CD4-positive, alpha-beta T cell treated with Interleukin-12 subunit alpha and Interleukin-12 subunit beta, for 1 hour (primary cell): ENCODE measurements at places on chromosomes 1 and 21.
A peak's percentile ranks its signal among the peaks of the same experiment; 100 is the strongest.

- peak; percentile 6 for DNase-seq
These were observed at the start of gene KCNT2 for GRCh38 chr1:196608390-196609369. TSS of gene KCNT2 (minus strand) at chr1:196608440. CDS start at chr1:196608309, 131 bp downstream.

DNA sequence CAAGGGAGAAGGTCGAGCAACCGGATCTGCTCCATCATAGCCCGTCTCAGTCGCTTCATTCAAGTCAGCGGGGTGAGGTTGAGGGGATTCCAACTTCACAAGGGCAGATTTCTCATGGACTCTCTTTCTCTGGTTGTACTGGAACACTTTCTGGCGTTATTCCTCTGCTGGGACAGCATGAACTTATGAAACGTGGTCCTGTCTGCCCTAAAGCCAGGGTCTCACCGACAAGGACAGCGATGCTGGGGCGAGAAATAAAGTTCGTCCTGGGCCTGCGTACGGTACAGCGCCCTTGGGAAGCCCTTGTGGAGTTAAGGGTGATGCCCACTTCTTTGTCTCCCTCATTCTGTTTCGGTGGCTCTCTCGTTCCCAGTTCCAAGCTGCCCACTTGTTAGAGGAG is 1.3 kb upstream of the FLVCR1 start:
- DNase-seq, result no peak

DNA sequence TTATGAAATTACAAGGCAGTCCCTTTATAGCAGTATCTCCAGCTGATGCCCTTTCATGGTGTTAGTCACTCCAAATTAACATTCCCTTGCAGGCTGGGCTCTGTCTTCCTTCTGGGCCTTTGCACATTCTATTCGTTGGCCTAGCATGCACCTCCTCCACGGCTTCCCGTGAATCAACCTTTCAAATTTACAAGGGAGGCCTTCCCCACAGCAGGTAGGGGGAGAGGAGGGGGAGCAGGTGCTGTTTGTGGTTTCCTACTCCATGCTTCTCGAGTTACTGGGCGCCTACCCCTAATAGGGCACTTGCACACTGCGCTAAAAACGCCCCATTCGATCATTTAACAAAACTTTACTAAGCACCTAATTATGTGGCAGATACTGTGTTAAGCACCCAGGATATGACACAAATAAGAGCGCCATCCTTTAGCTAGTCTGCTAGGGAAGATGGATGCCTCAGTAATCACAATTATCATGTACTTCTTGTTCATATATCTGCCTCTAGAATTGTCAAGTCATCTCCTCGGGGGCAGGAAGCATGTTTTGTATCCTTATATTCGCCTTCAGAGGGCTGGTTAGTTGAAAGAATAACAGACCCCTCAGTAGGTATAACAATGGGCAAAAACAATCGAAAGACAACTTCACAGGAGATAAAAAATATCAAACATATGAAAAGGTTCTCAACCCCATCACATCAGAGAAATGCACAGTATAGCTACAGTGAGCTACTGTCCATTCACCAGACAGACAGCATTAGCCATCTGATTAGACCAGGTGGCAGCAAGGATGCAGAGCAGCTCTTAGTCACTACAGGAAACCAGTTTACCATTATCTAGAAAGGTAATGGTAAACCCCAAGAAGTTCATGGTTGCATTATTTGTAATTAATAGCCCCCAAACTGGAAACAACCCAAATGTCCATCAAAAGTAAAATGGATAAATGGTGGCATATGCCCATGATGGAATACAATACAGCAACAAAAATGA is 1.7 kb upstream of the ADAR start:
- DNase-seq, result peak; percentile 74

GRCh38 chr1:240031414-240031813 is 60.3 kb upstream of the FMN2 start:
- DNase-seq, result no peak

GRCh38 chr1:7755448-7755847 is 15.6 kb upstream of the VAMP3 start:
- no peak for DNase-seq

DNA sequence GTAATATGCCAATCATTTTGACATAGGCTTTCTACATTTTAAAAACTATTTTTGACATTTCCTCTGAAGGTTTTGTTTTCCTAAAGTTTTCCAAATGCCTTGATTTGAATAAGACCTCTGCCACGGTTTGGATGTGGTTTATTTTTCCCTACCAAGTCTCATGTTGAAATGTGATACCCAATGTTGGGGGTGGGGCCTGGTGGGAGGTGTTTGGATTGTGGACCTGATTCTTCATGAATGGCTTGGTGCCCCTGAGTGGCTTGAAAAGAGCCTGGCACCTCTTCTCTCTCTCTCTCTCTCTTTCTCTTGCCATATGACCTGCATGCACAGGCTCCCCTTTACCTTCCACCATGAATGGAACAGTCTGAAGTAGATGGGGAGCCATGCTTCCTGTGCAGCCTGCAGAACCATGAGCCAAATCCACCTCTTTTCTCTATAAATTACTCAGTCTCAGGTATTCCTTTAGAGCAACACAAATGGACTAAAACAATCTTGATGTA is 14.8 kb downstream of the MMEL1 start:
- no peak for DNase-seq

DNA sequence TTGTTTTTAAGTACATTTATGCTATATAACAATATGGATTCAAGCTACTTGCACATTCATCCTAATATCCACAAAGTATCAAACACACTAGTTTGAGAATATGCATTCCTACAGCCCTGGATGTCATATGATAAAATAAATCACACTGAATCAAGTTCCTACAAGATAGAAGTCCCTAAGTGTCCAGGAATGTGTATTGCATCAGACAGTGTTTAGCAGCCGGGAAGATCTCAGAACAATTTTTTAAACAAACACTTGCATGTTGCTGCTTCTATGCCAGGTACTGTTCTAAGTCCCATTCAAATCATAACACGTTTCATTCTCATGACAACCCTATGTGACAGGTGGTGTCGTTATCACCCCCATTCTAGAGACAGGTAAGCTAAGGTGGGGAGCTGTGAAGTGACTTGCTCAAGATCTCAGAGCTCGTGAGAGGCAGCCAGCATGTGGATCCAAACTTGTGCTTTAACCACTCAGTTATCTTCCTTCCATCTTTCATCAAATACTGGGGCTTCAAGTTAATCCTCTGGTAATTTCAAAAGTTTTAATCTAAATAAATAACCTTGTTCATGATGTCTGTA is 68.3 kb upstream of the KIF26B start:
- no peak for DNase-seq

GRCh38 chr1:20383631-20384030 is 93.0 kb downstream of the VWA5B1 start:
- no peak for DNase-seq

DNA sequence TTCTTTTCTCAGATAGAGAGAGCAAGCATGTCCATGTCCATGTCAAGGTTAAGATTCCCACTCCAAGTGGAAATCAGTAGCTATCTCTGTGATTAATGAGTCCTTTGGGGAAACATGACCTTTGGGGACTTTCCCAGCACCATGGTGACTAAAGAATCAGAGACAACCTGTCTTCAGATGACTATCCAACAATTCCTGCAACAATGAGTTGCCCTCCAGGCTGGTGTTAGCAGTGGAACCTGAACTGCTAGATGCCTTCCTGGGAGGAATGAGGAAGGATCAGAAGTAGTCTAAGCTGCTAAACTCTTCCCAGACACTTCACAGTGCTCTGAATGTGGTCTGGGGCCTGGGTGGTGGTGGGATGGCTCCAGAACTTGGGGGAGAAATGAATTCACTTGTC is 6.5 kb downstream of the S100A9 start:
- DNase-seq, result no peak

- DNase-seq, result no peak
These were observed 21.3 kb downstream of the A3GALT2 start for GRCh38 chr1:33299461-33300155.

GRCh38 chr1:224831501-224831900 is 98.0 kb upstream of the DNAH14 start:
- DNase-seq, result no peak

DNA sequence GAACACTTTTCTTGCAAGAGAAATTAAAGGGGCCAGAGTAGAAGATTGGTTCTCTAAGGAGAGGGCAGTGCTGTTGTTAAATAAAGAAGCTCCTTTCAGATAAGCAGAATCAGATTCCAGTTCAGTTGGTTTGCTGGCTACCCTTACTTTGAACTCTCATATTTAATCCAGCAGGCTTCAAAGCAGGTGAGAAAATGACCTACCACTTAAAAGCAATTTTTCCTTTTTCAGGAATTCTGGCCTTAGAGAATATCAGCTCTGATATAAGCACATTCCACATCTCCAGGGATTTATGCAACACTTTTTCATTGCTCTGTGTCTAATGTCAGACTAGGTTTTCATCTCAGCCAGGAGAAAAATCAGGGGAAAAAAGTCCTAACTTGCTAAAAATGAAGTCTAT is 28.7 kb downstream of the WNT2B start:
- DNase-seq, result no peak
